ENCODE measurements at places on chromosomes 2 and 18.

DNA sequence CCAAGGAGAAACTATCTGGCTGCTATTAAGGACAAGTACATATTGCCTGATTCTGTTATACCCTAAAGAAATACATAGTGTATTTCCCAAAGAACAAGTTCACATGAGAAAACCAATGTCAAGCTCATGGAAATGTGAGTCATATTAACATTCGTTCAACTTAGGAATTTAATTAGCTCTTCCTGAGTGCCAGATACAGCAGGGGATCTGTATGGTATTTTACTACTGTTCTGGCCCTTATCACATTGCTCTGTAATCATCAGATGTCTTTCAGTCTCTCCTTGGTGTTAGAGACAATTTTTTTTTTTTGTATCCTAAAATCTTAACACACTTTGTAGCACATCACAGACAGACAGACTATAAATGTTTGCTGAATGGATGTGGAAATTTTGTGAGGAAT is 395.0 kb upstream of the CRIM1 start:
- no peak for DNase-seq

DNA sequence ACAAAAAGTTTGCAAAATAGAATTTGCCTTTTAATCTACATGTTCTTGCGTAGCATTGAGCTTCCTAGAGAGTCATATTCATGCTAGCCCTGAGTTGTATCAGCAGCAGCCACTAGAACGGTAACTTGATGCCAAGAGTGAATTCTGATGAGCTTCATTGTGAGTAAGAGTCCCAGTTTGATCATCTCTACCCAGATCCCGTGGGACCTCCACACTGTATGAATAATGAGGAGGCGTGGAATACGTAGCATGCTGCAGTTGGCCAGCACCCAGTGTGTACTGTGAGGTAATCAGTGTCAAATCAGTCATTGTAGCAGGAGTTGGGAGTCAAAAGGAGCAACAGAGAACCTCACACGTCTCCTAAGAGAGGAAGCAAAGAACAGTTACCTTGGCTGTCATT is 197.9 kb downstream of the NEDD4L start:
- DNase-seq: no peak

- DNase-seq: no peak
These were observed 30.6 kb downstream of the CYP26B1 start for GRCh38 chr2:72117029-72117428.

- no peak for DNase-seq
These were observed 26.4 kb upstream of the RNU4ATAC start for GRCh38 chr2:121504316-121504715.

- no peak for DNase-seq
These were observed 168.6 kb upstream of the ATP5MC3 start for GRCh38 chr2:175350105-175350504.

DNA sequence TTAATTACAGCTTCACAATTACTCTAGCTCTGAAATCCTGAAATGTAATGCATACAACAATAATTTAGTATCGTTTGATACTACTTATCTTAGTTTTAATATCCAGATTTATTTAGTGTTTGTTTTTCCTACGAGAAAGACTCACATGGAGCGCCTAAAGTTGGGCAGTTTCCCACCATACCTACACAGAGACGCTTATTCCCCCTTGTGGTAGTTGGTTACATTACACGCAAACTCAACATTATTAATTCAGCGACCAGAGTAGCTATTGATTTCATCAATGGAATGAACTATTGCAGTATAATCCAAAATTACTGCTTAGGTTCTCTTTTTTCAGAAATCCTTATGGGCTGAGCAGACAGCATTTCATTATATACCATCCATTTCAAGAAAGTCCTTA is 164.0 kb upstream of the REG3G start:
- DNase-seq: no peak

DNA sequence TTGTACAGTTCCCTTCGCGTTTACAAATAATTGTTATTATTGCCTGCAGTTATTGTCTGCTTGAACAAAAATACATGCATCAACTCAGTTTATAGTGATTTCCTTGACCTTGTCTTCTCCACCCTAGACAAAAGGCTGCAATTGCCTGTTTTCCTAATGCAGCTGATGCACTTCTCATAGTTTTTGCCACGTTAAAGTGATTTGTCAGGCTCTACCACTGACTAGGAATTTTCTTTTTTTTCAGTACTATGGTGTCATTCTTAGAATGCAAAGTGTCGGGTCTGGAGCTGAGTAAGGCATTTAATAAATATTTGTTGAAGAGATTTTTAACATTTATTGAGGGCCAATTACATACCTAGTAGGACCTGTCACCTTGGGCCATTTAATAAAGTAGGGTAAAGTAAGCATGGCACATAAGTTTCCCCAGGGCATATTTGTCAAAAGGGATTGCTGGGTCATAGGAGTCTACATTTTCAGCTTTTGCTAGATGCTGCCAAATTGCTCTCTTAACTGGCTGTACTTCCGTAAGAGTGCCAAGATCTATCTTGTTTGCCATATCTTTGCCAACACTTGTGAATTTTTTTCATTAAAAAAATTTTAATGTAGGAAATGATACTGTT is 24.1 kb downstream of the ACSL3 start:
- no peak for DNase-seq

DNA sequence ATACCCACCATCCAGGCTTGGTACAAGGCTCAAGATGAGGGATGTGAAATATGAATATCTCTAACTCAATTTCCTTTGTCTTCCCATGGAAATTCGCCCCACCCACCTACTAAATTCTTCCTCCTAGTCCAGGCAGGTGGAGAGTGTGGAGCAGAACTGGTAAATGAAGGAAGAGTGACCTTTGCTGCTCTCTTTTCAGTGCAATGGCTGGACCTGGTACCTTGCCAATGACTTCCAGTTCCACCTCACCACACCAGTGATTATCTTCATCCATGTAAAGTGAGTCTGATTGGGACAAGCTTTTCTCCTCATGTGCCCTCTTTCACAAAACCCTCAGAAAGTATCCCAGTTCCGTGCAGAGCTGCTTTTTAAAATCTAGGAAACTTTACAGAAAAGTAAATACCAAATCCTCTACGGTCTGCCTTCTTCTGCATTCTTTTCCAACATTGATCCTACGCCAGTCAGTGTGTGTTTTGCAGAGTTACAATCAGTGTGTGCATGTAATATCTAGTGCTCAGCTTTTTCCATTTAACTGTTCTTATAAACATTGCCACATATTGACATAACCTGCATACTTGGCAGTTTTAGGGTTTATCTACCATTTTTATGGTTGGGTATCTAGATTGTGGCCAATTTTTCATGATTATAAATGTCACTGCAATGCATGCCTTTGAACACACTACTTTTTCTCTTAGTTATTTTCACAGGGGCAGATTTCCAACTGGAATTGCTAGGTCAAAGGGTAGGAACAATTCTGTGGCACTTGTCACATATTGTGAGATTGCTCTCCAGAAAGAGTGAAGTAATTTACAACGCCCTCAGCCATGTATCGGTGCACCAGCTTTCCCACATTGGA is 86.5 kb upstream of the SEC11C start:
- DNase-seq: no peak

Data from activated CD4-positive, alpha-beta T cell treated with anti-CD3 and anti-CD28 coated beads, Interleukin-2, amount 50 U/mL, for 48 hours (primary cell).